NCI-H1105 treated with DMSO at 0.1 percent for 48 hours (cell line): ENCODE measurements at places on chromosomes 6 and 20.

DNA sequence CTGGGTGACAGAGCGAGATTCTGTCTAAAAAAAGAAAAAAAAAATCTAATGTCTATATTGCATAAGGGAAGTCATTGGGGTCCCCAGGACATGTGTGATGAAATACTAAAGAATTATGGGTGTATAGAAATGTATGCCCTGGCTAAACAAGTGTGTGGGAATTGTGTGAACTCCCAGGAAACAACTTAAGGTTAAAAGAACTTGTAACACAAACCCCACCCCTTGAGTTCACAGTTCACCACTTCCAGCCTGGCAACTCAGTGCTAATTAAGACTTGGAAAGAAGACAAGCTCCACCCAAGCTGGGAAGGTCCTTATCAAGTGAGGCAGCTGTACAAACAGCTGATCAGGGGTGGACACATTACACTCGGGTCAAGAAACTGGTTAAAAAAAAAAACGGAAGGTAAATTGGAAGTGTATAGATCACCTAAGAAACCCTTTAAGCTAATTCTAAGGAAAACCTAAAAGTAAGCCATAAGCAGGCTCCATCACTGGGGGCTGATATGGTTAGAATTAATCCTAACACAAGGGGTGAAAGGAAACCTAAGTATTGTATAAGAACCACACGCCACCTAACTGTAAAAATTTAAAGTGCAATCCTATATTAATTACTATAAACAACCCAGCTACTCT, 25.2 kb downstream of the HLA-A start:
- DNase-seq, result peak; percentile 80

- DNase-seq, result no peak
Observed at GRCh38 chr6:118709859-118710350, 58.5 kb upstream of the CEP85L start.

- peak; percentile 71 for DNase-seq
Observed at GRCh38 chr20:19974630-19975435, 42.3 kb upstream of the NAA20 start.

- DNase-seq, result no peak
Observed at GRCh38 chr6:134272374-134272773, 45.5 kb downstream of the SGK1 start.

GRCh38 chr6:45880159-45880558, 135.5 kb downstream of the CLIC5 start:
- no peak for DNase-seq

DNA sequence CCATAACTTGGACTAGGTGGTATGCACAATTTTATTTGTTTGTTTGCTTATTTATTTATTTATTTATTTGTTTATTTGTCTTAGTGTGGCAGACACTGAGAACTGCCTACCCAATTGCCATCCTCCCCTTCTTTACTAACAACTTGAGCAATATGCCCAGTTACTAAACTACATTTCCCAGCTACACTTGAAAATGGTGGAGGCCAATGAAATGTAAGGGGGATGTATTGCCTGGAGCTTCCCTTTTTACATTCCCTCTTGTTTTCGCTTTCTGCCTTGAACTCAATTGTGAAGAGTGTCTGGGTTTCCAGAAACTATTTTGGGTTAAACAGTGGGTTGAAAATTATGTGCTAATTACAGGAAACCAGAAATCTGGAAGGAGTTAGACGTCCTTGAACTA, 152.7 kb upstream of the FKBP1C start:
- no peak for DNase-seq
